ENCODE measurements at places on chromosomes 5 and 9. TPM values are rescaled to one million over a fixed set of nuclear protein-coding genes. Genes with fewer than 3 reads are reported as not detected.

HMGXB3 gene
- 25.9 TPM for total RNA-seq

OR1Q1 gene
- total RNA-seq = not detected

GLT6D1 gene
- total RNA-seq = not detected

GALNT12 gene
- 18.2 TPM for total RNA-seq

RNF183 gene
- total RNA-seq = not detected

PTPRD gene
- total RNA-seq = 3.3 TPM

CD180 gene
- not detected for total RNA-seq

MARVELD2 gene
- total RNA-seq = 1.3 TPM

ANXA2R gene
- total RNA-seq = 3.1 TPM

SLC46A2 gene
- total RNA-seq = not detected

PFN3 gene
- total RNA-seq = not detected

All from fibroblast of lung (primary cell).